ENCODE measurements at places on chromosomes 12 and 14. TPM values are rescaled to one million over a fixed set of nuclear protein-coding genes. Genes with fewer than 3 reads are reported as not detected.

Gene CELA1
- 0.16 TPM for total RNA-seq

Gene USP44
- total RNA-seq: 2.9 TPM

Gene C1QL4
- total RNA-seq: not detected

Gene OR10P1
- not detected for total RNA-seq

Gene KIF21A
- total RNA-seq: 16.3 TPM

Gene ADAM21
- not detected for total RNA-seq

Gene FOXG1
- not detected for total RNA-seq

Gene CHMP4A
- 85.8 TPM for total RNA-seq

Data from T-helper 2 cell treated with Interferon-gamma antibody and Interleukin-4, amounts not matched to agents 100 ng/mL and 5 ng/mL, for 36 hours (primary cell).